Stimulated activated CD4-positive, alpha-beta T cell treated with anti-CD3 and anti-CD28 coated beads, TNF-alpha, amount 100 ng/mL, for 24 hours (primary cell): ENCODE measurements at places on chromosomes 6 and 20.

- DNase-seq, result no peak
Observed at GRCh38 chr6:15349379-15349778, 103.5 kb downstream of the JARID2 start.

DNA sequence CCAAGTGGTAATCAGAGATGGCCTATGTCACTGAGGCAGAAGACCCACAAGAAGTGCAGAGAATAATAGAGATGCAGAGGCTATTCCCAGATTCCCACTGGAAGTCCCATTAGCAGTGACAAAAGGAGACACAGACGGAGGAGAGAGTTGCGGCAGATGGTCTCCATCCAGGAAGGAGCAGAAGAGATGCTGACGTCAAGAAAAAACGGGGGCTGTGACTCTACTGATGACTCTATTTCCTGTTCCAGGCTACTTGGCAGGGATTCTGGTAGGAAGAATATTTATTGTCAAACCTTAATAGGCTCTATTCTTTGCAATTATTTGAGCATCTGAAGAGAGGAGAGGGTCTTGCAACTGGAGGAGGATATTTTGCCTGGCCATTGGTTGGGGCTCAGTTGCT, 246.0 kb upstream of the ECI2 start:
- DNase-seq, result no peak

DNA sequence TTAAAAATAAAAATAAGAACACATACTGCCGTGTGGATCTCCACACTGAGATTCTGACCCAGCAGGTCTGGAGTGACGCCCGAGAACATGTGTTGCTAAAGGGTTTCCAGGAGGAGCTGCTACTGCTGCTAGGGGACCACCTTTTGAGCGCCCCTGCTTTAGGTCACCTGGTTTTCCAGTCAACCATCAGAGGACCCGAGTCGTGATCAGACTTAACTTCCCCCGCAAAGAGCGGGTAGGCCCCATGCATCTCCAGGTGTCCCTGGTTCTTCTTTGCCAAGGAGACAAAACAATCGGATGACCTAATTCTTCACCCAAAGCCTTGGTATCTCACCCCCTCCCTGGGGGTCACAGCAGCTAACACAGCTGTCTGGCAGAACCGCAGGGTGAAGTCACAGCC, 51.1 kb upstream of the STX16 start:
- DNase-seq, result no peak

GRCh38 chr6:13550656-13551055, 23.7 kb upstream of the SIRT5 start:
- DNase-seq, result no peak

DNA sequence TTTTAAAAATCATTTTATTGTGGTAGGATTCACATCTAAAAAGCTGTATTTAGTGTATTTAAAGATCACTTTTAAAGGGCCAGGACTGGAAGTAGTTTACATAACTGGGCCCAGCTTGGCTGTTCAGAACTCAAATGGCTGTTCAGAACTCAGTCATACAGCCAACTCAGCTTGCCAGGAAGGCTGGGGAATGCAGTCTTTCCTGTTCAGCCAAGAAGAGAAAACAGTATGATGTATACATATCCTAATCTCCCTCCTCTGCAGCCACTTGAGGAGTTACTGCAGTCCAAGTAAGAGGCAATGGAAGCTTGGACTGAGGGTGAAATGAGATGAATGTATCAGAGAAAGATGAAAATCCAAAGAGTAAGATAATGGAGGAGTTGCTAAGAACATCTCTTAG, 24.6 kb downstream of the DSTN start:
- no peak for DNase-seq

GRCh38 chr6:119566546-119567260, 217.1 kb upstream of the MAN1A1 start:
- DNase-seq, result no peak

GRCh38 chr20:8156235-8157079, 24.4 kb downstream of the PLCB1 start:
- no peak for DNase-seq

DNA sequence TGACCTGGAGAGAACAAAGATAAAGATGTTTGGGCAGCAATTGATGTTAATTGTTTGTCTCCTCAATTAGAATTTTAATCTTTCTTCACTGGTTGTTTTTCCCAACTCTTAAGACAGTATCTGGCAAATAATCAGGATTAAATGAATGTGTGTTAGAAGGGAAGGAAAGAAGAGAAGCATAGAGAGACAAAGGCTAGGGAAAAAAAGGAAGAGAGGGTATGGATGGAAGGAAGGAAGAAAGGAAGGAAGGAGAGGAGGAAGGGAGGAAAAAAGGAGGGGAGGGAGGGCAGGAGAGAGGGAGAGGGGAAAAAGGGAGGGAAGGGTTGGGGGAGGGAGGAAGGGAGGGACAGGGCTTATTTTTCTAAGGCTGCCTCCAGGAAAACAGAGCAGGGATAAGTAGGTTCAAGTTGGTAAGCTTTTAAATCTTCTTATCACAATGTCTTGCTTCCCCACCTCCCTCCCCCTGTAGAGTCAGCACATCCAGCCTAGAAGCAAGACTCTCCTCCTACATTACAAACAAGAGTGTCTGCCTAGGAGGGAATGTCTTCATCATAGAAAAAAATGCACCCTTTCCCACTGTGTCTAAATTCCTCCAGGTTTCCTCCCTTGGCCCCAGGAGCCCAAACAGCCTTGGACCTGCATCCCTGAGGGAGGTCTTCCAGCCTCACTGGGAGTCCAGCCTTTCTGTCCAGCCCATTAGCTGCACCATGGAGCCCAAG, 447.8 kb upstream of the JARID2 start:
- DNase-seq, result no peak

- DNase-seq, result peak; percentile 53
Observed at GRCh38 chr20:2984956-2985661, 58.3 kb upstream of the GNRH2 start.

- DNase-seq, result no peak
Observed at GRCh38 chr6:108432792-108433191, 127.9 kb upstream of the FOXO3 start.

DNA sequence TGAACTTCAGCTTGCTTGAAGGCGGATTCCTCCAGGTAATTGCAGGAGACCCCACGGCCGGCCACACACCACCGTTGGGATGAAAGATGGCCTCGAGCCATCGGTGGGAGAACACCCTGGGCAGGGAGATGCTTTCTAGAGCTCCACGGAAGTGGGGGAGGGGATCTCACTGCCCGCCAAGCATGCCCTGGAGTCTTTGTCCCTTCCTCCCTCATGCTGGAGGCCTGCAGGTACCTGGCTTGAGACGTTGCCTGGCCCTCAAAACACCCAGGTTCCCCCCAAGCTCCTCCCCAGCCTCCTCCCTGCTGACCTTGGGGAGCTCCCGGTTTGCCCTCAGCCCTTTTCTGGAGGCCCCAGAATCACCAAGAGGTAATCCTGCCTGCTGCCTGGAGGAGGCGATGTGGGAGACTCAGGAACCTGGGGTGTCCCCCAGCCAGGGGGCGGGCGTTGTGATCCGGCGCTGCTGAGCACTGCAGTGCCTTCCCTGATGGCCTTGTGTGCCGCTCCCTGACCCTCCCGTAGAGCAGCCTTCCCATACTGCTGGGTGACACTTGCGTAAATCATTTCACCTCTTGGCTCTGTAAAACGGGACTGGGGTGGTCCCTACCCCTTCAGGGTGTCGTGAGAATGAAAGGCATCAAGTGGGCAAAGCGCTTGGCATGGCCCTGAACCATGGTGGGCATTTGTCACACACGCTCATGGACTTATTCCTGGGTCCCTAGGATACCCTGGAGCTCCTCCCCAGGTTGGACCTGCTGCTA, 91.4 kb downstream of the CEBPB start:
- no peak for DNase-seq

DNA sequence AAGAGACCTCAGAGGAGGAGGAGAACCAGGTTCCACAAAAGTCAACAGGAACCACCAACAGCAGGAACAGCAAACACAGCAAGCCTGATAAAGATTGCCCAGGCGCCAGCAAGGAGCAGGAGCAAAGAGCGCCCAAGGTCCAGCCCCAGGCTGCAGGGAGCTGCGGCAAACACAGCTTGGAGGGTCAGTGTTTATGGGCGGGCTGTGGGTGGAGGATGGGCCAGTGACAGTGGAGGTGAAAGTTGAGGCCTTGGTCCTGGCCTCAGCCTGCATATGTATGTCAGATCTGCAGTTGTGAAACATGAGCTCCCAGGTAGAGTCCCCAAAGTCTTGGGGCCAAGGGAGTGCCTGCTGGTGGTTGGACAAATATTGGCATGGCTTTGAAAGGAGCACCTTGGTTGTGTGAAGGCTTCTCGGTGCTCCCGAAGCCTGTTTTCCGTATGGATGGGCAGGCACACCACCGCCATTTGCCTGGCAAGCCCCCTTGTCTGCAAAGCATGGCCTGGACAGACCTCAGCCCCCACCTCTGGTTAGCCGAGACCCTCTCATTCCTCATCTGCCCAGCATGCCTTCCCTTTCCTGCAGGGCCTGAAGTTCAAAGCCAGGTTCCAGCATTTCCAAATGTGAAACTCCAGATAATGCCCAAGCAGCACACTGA, 2.0 kb upstream of the CAPN11 start:
- no peak for DNase-seq

GRCh38 chr6:8174571-8174970, 72.2 kb upstream of the EEF1E1 start:
- no peak for DNase-seq

- DNase-seq, result no peak
Observed at GRCh38 chr6:41584668-41585205, 38.6 kb downstream of the FOXP4 start.

DNA sequence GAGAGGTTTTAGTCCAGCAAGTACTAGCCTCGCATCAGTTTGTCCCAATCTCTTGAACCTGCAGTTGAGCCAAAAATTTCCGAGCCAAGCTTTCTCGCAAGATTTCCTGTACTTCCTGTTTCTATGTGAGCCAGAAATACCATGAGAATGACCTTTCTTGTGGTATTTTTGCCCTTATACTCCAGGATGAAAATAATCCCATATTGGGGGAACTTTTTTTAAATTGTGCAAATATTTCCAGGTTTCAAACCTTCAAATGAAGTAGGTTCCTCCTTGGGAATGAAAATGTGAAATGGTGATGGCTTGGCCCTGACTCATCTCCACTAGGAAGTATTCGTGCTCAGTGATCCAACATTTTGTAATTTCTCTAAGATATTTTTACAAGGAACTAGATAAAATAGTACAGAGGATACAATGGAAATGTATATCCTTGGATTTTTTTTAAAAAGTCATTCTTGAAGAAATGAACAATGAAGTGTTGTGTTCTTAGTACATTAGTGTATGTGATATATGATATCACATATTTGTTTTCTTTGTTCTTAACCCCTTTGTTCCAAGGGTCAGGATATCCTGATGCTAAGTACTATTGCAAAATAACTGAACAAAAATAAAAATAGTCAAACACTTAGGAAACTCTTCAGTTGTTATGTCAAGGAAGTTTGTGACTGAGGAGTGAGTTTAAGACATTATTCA, 184.0 kb downstream of the PDE7B start:
- DNase-seq, result no peak

DNA sequence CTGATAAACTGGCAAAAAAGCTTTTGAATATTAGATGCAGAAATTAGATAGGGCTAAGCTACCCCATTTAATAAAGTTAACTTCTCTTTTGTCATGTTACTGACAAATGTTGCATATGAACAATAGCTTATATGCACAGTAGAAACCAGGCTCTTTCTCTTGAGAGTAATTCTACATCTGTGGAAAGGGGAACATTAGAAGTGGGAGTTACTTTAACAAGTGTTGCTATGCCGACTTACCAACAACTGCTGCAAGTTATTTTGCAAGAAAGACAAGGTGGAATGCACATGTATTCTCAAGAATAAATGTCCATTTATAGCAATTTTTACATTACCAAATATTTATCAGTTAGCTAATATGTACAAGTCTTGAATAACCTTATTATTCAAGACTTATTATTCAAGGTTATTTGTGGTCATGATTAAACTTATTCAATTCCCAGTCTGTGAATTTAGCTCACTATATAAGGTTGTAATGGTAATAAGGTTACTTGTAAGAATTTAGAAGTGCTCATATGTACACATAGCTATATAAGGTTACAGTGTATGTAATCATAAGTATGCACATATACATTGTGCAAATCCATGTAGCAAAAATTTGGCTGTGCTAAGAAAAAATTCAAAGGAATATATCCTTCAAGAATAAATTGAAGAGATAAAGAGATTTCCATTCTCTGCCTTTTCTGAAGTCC, 38.3 kb downstream of the ADGRG6 start:
- no peak for DNase-seq

DNA sequence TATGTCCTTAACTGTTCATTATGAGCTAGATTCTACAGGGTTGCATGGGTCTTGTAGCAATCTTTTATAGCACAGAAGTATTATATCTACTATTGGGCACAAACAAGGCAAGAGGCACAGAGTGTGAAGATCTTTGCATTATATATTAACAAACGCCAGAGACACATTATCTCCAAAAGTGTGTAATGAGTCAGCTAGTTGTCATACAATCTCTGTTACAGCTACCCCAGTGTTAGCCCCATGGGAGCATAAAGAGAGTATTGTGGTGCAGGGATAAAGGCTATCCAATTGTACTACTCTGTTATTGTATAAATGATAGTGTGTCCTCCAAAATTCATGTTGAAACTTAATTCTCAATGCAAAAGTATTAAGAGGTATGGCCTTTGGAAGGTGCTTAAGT, 148.4 kb upstream of the RIMS1 start:
- DNase-seq, result no peak

DNA sequence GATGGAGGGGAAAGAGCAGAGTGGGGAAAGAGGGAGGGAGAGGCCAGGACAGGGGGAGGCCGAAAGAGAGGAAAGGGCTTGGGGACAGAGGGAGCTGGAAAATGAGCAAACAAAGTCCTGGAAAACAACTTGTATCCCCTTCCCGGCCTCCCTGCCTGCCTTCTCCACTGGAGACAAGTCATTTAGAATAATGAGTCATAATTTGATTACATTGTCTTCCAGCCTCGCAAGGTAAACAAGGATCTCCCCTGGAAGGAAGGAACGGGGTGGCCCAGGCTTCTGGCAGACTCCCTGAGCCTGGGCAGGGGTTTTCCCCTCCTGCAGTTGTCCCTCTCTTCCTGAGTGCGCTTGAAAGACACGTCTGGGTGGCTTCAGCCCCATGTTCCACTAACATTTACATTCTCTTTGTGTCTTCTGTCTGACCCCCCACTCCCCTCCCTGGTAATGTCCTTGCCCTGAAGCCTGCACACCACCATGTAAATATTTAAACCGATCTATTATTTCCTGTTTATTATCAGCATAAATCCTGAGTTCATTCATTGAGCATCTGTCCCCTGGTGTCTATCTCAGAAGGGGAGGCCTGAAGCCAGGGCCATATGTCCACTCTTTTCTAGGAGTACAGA, 12.1 kb upstream of the MRPS18A start:
- no peak for DNase-seq

GRCh38 chr6:95768539-95768938, 191.2 kb downstream of the MANEA start:
- no peak for DNase-seq

DNA sequence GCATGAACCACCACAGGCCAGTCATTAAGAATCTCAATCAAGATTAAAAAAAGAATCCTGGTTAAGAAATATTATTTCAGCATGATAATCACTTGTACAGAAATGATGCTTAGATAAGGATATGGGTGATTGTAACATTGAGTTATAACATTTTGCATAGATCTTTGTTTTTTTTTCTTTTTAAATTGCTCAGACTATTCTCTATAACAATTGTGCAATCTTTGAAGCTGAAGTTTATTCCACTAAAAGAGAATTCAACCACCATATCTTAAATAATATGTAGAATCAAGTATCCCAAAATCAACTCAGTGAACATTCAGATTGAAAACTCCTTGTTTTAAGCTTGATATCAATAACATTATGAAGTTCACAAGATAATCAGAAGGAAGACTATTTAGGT, 663 bp upstream of the SMIM28 start:
- no peak for DNase-seq

- DNase-seq, result no peak
Observed at GRCh38 chr6:143969077-143969476, 39.0 kb downstream of the PLAGL1 start.

GRCh38 chr6:130935978-130936377, 108.8 kb downstream of the SMLR1 start:
- no peak for DNase-seq
